Activated CD4-positive, alpha-beta T cell treated with anti-CD3 and anti-CD28 coated beads for 48 hours (primary cell): ENCODE measurements at places on chromosomes 5 and 9.

DNA sequence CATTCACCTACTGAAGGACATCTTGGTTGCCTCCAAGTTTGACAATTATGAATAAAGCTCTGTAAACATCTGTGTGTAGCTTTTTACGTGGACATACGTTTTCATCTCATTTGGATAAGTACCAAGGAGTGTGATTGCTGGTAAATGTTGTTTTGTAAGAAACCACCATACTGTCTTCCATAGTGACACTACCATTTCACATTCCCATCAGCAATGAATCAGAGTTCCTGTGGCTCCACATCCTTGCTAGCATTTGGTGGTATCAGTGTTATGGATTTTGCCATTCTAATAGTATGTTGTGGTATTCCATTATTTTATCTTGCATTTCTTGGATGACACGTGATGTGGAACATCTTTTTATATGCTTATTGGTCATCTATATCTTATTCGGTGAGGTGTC is 78.4 kb upstream of the RASGRF2 start:
- no peak for DNase-seq

- DNase-seq, result no peak
Measured at GRCh38 chr9:117245175-117245829, 169.6 kb downstream of the ASTN2 start.

GRCh38 chr5:175885813-175886212 is 14.4 kb downstream of the CPLX2 start:
- DNase-seq, result no peak

DNA sequence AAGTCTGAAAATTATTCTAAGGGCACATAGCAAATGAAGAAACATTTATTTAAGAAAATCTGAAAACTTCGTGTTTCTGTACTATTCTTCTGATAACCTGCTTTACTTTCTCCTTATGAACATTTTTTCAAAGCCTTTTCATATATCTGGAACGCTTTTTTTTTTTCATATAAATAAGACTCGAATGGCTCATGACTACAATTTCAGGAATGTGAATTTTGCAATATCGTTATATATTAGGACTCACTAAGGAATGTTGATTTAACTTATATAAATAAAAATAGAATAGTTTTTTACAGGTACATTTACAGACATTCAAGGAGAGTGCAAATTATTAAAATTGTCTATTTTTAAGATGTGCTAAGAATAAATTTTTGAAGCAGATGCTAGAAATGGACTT is 42.9 kb downstream of the GPBP1 start:
- no peak for DNase-seq

DNA sequence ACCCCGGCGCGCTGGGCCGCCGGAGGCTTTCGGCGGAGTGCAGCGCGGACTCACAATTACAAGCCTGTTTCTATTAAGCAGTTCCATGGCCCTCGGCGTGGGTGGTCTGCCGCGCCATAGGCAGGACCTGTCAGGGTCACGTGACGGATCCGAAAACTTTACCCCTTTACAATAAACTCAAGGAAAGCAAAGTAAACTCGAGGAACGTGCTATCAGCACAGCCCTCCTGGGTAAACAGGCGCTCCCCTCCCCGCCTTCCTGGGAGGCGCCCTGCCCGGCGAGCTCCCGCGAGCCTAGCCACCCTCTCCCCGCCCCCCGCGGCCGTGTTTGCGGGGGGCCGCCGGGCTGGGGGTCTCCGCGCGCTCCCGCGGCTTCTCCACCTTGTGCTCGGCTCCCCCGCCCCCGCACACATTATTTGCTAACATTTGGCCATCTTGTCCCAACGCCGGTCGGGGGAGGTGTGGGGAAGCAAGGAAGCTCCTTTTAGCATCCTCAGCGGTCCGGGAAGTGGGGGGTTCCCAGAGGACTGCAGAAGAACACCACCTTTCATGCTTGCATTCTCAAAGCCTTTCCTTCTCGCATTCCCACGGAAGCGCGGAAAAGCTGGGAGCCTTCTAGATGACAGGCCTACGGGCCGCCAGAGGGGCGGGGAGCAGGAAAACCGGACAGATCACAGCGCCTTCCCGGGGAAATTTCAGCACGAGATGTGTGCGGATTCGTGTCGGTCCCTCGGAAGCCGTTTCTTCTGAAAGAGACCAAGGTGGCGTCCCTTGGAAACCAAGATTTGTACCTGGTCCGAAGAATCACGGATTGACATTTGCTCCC is at the start of gene PTCH1:
Gene PTCH1, minus strand, starts transcription at position 238 of the 825 bp plus-strand sequence.
- DNase-seq, result peak; percentile 60

- peak; percentile 48 for DNase-seq
Measured at GRCh38 chr9:112012026-112012902, 115.7 kb downstream of the UGCG start.

DNA sequence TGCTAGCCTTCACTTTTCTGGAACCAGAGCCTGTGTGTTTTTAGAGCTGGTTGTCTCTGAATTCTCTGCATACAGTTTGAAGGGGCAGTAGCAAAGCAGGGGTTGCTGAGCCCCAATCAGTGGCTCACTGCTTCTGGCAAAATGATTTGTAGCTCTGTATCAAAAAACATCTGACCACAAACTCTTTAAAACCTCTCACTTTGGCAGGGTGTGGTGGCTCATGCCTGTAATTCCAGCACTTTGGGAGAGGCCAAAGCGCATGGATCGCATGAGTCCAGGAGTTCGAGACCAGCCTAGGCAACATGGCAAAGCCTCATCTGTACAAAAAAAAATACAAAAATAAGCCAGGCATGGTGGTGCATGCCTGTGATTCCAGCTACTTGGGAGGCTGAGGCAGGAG is 28.3 kb upstream of the APC start:
- DNase-seq, result no peak

DNA sequence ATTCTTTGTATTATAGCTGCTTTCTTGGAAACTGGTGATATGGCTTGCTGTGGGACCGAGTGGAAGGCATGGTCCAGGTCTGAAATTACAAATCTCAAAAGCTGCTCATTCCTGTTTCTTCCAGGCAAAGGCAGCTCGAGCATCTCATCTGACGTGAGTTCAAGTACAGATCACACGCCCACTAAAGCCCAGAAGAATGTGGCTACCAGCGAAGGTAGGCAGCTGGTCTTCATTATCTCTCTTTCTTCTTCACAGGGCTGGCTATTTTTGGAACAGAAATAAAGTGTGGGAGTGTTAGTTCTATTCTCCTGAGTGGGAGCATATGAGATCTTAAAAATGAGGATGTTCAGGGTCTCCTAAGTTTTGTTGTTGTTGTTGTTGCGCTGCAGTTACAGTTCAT is 115.9 kb downstream of the FBXL7 start:
- no peak for DNase-seq

GRCh38 chr9:69036309-69036708 is 757 bp downstream of the FXN start:
- DNase-seq, result peak; percentile 20

DNA sequence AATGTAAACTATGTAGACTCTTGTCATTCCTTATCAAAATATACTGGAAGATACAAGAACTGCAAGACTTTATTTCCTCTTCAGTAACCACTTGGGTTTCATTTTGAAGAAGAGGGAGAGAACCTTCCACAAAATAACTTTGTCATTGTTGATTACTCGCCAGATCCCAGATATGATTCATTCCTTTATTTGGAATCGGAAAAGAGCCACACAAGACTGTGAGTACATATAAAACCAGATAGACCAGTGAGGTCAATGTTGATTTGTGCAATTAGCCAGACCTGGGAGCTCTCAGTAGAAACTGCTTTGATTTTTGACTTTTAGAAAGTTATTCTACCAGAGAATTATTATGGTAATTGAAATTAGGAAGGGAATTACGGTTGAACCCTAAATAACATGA is 146.1 kb downstream of the TMEM167A start:
- no peak for DNase-seq

- DNase-seq, result no peak
Measured at GRCh38 chr5:146884066-146884626, 5.6 kb upstream of the PPP2R2B start.

GRCh38 chr5:159671886-159672285 is 244.4 kb upstream of the ADRA1B start:
- DNase-seq, result no peak
